Heart left ventricle (tissue), 16 donors: ENCODE measurements at places on chromosomes 12 and 14. TPM values are rescaled to one million over a fixed set of nuclear protein-coding genes. Genes with fewer than 3 reads are reported as not detected.

The LRTM2 gene
- not detected for total RNA-seq

The OVCH1 gene
- not detected for total RNA-seq

The TGM1 gene
- 1.1 TPM for total RNA-seq

The FKBP11 gene
- total RNA-seq = 3.0 TPM

The PPM1H gene
- total RNA-seq = 5.8 TPM

The OTX2 gene
- total RNA-seq = not detected

The ASIC1 gene
- 1.0 TPM for total RNA-seq

The OAS3 gene
- total RNA-seq = 45.1 TPM

The MANSC4 gene
- not detected for total RNA-seq

The DAO gene
- total RNA-seq = not detected

The CCDC85C gene
- 40.2 TPM for total RNA-seq

The VDR gene
- 0.72 TPM for total RNA-seq

The RDH16 gene
- total RNA-seq = 0.08 TPM

The NT5DC3 gene
- total RNA-seq = 3.0 TPM

The MCRS1 gene
- total RNA-seq = 113 TPM

The AMDHD1 gene
- total RNA-seq = 0.29 TPM

The PLA2G1B gene
- total RNA-seq = 2.0 TPM

The GYS2 gene
- not detected for total RNA-seq

The CLEC2A gene
- not detected for total RNA-seq

The LMNTD1 gene
- 0.69 TPM for total RNA-seq

The CCDC175 gene
- total RNA-seq = not detected

The NUAK1 gene
- 48.4 TPM for total RNA-seq

The ADAM21 gene
- 0.11 TPM for total RNA-seq

The FOXN4 gene
- total RNA-seq = not detected

The HRK gene
- not detected for total RNA-seq

The SERPINA10 gene
- total RNA-seq = not detected
